ENCODE measurements at places on chromosomes 4 and X. TPM values are rescaled to one million over a fixed set of nuclear protein-coding genes. Genes with fewer than 3 reads are reported as not detected.
A peak's percentile ranks its signal among the peaks of the same experiment; 100 is the strongest.

GRCh38 chr4:125016892-125017299 is 297.9 kb upstream of the FAT4 start:
- DNase-seq: no peak

- no peak for DNase-seq
Measured at GRCh38 chr4:186688150-186688943, 35.3 kb downstream of the FAT1 start.

The MANBA gene
- total RNA-seq: 47.7 TPM

The UGT2A2 gene
- total RNA-seq: not detected

The GALNTL6 gene
- 0.64 TPM for total RNA-seq

DNA sequence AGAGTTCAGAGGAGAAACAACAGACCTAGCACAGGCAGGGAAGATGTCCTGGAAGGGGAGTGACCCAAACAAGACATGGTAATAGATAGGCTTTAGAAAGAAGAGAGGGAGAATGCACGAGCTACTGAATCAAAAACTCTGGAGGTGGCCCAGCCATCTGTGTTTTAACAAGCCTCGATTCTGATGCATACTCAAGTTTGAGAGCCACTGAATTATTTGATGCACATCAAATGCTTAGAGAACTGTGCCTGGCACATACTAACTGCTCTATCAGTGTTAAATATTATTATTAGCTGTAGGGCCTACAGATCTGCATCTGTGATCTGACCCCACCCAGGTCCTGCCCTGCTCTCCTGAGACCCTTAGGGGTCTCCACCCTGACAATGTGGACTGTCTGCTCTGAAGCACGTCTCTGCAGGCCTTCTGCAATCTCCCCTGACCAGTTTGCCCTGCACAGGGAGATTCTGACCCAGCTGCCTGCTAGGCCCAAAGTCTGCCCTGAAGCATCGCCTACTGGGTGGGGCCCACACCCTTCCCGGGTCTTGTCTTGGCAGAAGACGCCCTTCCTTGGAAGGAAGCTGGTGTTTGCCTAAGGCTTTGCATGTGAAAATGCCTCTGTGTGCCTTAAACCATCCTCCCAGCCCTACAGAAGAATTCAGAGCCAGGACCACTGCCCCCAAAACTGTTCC is 201.5 kb upstream of the KLF3 start:
- no peak for DNase-seq

GRCh38 chrX:143934542-143934941 is 50.7 kb downstream of the UBE2NL start:
- DNase-seq: no peak

The MAB21L2 gene
- total RNA-seq: not detected

- peak; percentile 37 for DNase-seq
Measured at GRCh38 chrX:15579778-15580747, 20.7 kb downstream of the ACE2 start.

The PAGE2B gene
- total RNA-seq: not detected

DNA sequence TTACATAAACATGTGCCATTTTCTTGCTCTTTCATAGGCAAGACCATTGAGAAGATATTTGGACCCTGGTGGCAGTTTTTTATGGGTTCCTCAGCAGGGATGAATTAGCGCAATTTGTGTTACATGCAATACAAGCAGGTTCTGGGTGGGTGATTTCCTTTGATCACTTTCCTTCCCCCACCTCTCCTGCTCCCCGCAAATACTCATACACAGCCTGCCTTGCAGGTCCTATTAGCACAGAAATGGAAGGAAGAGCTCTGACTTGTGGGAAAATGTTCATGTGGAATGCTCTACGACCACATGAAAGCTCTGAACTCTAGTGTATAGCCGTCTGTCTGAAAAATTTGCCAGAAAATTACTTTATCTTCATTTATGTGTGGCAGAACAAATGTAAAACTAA is 361.0 kb upstream of the FAT1 start:
- DNase-seq: no peak

The NSD2 gene
- 64.4 TPM for total RNA-seq

DNA sequence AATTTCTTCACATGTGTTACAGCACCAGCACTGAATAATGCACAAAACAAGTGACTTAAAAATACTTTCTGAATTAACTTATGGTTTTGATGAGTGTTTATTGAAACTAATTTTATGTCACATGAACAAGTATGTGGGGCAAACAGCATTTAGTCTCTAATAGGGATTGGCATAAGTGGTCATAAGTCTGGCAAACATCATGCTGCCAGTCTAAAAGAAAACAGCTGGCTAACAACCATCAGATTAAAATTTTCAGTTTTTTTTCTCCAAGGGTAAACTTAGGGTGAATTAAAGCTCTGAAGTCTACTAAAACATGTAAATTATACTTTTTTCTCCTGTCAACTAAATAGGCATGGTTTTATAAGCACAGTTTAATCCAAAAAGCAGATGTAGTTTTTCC is 1014.2 kb downstream of the FAT4 start:
- no peak for DNase-seq

GRCh38 chrX:10986616-10987015 is 124.5 kb upstream of the HCCS start:
- DNase-seq: no peak

GRCh38 chrX:136310411-136310810 is 9.6 kb downstream of the ADGRG4 start:
- DNase-seq: no peak

GRCh38 chr4:92600638-92601037 is 296.9 kb downstream of the GRID2 start:
- DNase-seq: no peak

GRCh38 chrX:136780763-136781162 is at the start of gene ARHGEF6:
ARHGEF6 (minus strand) TSS chrX:136780932; CDS start chrX:136780882, 50 bp downstream.
- DNase-seq: no peak

The DDX53 gene
- total RNA-seq: not detected

The GAGE12H gene
- not detected for total RNA-seq

The HPGD gene
- 1.9 TPM for total RNA-seq

The WDR17 gene
- 0.28 TPM for total RNA-seq

- no peak for DNase-seq
Measured at GRCh38 chr4:55032179-55032578, 93.2 kb downstream of the KDR start.

GRCh38 chr4:80115368-80116181 is 42.5 kb upstream of the ANTXR2 start:
- DNase-seq: no peak
